WERI-Rb-1 (cell line): ENCODE measurements at places on chromosomes 1 and 21.
A peak's percentile ranks its signal among the peaks of the same experiment; 100 is the strongest.

DNA sequence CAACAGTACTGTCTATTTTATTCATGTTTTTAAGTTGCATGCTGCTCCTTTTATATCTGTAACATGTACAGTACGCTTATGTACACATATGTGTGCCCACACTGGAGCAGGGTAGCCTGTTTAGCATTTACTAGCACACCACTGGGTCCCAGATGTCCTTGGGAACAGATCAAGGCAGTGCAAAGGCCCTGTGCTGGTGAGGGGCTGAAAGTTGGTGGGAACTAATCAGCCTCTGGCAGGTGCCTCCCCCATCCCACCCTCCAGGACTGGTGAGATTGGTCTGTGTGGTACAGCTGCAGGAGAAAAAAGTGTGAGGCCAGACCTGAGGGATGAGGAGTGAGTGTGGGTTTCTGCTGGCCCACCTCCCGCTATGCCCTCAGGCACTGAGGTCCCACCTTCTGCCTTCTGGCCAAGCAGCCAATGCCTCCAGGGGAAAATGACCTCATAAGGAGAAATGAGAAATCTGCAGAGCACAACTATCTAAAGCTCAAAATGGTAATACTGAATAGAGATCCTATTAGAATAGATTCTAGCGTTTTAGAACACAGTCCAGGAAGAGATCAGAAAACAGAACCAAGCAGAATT is 58.9 kb downstream of the POFUT2 start:
- DNase-seq: no peak

DNA sequence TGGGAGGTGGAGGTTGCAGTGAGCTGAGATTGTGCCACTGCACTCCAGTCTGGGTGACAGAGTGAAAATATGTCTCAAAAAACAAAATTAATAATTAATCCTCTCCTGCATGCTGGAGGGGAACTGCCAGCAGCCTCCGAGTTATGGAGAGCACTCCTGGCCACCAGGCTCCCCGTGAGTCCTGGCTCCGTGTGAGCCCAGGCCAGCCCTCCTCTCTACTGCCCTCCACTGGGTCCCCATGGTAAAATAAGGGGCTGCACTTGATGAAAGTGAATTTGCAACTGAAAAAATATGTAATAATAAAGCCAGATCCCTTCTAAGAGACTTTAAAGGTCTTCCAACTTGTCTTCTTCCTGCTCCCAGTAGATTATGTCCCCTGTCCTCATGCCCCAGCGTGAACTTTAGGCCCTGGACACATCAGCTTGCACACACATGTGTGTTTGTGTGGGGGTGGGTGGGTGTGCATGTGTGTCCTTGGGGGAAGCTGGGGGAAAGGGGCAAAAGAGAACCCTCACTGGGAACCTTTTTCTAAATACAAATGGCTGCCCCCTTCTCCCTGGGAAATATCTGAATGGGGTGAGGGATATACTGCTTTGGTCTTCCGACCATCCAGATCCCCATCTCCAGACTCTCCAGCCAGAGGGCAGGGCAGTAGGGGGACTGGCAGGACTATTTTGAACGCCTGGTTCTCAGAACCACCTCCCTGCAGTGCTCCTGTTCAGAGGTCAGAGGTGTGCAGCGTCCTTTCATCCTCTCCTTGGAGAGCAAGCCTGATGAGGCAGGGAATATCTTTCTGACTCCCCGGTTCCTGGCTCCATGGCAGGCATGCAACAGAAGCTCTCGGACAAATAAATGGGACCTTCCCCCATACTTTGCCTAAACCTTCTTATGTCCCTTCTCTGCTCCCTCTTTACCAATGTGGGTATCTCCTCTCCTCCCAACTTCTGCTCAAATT is 26.2 kb downstream of the NEK2 start:
- peak; percentile 62 for DNase-seq

GRCh38 chr1:11373029-11373894 is 100.3 kb downstream of the UBIAD1 start:
- no peak for DNase-seq

GRCh38 chr1:91830242-91831131 is 55.5 kb downstream of the TGFBR3 start:
- no peak for DNase-seq

DNA sequence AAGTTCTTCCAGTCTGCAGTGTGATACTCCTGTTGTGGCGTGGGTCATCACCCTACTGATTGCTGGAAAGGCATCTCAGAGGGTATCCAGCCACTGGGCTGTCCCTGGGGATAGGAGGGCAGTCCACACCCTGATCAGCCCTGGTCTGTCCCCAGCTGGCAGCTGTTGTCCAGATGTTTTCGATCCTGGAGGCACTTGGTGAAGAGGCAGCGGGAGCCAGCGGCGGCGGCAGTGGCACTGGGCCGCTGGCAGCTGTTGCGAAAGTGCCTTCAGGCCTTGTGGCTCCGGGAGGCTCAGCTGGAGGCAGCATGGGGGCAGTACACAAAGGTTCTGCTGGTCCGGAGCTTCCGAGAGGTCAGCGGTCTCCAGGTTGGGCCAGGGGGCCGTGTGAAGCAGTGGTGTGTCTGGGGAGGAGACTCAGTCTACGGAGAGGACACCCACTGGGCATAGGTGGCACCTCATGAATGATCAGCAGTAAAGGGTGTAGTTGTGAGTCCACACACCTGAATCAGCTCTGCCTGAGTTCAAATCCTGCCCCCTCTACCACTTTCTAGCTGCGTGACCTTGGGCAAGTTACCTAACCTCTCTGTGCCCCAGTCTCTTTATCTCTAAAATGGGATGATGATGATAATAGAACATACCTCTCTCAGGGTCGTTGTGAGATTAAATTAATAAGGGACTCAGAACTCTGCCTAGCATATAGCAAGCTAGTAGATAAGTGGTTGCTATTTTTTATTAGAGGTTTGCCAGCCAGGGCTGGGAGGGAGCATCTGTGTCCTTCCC is 6.1 kb downstream of the C1orf167 start:
- DNase-seq: no peak

- no peak for DNase-seq
These were observed 66.2 kb downstream of the SYT6 start for GRCh38 chr1:114087495-114087894.

DNA sequence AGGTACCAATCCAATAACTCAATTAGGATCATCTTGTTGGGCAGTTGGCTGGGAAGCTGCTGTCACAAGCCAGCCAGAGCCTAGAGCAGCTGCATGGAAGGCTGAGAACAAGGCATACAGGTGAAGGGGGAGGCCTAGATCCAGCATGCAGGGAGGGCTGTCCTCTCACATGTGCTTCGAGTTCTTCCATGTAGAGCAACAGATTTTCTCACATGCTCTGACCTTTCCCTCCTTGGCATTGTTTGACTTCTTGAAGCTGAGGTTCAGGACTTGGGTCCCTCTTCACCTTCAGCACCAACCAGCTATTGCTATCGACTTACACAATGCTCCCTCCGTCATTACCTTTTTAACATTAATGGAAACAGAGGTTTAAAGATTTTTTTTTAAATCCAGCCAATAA is 257.7 kb downstream of the ATG4C start:
- DNase-seq: no peak

GRCh38 chr1:183414365-183414764 is 3.8 kb downstream of the NMNAT2 start:
- no peak for DNase-seq

- no peak for DNase-seq
These were observed 367.4 kb downstream of the RPS6KC1 start for GRCh38 chr1:213418268-213419071.

DNA sequence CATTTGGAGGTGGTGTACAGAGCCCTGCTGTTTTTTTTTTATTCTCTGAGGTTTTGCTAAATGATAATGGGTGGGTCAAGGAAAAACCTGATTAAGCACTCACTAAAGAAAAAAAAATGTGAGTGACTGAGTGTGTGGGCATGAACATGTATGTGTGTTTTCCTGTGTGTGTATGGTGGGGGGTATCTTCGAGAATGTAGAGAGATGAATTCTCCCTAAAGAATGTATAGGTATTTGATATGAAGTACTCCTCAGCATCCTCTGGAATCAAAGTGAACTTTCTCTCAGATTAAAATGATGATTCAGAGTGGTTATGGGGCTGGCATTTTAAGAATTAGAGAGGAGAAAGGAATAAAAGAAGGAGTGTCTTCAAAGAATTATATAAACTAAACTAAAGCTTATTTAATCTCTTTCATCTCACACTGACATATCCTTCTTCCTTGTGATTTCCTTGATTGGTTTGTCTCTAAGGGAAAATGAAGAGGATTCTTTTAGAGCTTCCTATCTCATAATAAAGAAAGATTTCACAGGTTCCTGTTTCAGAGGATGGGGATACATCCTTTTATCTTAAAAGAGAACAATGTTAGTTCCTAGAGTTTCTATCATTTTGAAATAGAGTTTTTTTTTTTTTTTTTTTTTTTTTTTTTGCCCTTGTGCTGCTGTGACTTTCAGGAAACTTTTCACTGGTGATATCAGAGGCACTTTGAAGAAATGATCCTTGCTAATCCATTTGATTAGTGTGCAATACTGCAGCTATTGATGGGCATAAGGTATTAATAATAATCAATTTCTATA is 23.9 kb downstream of the S1PR1 start:
- no peak for DNase-seq

- DNase-seq: no peak
These were observed 35.9 kb upstream of the AGPAT3 start for GRCh38 chr21:43829161-43829560.
